Stomach (tissue), 19 donors: ENCODE measurements at places on chromosomes 16 and 17.

DNA sequence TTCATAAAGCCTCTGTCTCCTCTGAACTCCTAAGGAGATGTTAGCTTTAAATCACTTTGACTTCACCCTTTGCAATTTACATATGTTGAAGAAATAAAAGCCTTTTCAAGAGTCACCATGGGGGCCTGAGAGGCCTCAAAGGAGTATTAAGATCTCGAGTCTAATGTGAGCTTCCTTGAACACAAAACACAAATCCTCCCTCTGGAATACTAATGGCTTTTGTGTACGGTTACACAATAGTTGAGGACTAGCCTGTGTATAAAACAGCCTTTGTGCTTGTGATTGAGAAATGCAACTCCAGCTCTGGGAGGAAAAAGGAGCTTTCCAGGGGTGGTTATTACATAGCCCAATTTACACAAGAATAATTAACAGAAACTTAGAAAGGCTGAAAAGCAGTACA, 1140.2 kb downstream of the CDH11 start:
- no peak for DNase-seq

GRCh38 chr17:21452377-21453143, 76.4 kb downstream of the KCNJ12 start:
- peak; percentile 88 for DNase-seq

DNA sequence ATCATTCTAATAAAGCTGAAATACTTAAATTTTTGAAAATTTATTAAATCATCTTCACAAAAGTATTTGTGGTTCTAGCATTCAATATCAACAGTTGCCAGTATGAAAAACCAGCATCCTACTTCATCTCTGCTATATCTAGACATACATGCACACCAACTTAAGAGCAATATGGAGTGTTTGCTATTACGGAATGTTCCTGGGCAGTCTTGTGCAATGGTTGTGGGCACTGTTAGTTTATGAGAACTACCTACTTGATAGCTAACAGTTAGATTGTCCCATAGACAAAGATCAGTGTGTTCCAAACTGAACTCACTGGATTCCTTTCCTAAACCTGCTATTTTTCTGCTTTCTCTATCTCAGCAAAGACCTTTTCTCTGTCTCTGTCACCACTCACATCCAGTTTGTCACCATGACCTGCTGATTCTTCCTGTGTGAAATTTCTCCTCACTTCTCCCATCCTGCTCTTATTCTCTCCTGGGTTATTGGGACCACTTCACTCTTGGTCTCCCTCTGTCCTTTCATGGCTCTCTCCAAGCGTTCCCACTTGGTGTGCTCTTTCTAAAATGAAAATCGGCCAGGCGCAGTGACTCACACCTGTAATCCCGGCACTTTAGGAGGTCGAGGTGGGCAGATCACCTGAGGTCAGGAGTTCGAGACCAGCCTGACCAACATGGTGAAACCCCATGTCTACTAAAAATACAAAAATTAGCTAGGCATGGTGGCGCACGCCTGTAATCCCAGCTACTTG, 27.7 kb downstream of the CNTROB start:
- DNase-seq = no peak

GRCh38 chr16:16850274-16850673, 471.3 kb downstream of the NPIPA7 start:
- DNase-seq = no peak

DNA sequence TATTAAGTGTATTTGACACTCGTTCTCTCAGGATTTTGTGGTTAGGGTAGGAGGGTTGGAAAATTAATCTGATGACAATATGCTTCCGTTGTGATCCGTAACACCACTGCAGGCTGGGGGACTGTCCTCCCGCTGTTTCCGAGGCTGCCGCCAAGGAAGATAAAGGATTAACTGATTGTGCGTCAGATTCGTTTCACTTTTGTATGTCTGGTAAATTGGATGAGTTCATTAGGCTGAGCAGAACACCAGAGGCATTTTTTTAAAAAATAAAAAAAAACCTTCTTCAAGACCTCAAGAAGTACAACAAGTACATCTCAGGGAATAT, 486.7 kb upstream of the SALL1 start:
- DNase-seq = peak; percentile 11

GRCh38 chr17:16943541-16944333, 28.2 kb downstream of the TNFRSF13B start:
- DNase-seq = no peak

DNA sequence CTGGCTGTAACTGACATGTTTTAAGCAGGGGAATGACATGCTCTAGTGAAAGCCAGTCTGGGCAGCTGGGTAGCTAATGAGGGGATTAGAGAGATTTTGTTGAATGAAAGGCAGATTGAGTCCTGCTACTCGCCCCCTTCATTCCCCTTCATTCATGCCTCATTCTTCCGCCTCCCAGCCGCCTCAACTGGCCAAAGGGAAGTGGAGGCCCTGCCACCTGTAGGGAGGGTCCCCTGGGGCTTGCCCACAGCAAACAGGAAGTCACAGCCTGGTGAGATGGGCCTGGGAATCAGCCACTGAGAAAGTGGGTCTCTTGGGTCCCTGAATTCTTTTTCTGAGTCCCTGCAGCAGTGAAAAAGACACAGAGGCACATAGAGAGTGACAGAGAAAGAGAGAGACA, 1.1 kb upstream of the CD19 start:
- DNase-seq = no peak

- DNase-seq = no peak
Measured at GRCh38 chr17:20235747-20236146, 226.6 kb downstream of the SPECC1 start.

DNA sequence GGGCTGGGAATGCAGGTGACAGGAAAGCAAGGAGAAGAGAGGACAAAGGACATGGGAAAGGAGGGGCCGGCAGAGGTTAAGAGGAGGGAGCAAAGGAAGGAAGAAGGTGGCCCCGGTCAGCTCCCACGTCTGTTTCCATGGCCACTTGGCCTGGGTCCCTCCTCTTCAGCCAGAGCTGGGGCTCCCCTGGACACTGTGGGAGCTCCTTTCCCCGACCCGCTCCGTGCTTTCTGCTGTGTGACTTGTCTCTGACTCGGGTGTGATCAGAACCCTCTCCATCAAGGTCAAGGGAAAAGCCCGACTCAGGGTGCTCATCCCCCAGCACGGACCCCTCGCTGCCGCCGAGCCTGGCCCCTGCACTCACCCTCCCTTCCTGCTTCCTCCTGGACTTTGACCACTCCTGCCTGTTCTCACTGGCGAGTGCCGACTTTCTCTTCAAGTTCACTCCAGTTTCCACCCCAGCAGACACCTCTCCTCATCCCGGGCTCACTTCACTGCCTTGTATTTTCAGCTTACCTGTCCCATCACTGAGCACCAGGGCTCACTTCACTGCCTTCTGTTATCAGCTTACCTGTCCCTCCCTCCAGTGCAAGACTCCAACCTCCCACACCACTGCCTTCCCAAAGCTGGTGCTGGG, 61.2 kb downstream of the MEAK7 start:
- no peak for DNase-seq

- DNase-seq = no peak
Measured at GRCh38 chr17:38403491-38403890, 24.8 kb upstream of the ARHGAP23 start.

- peak; percentile 3 for DNase-seq
Measured at GRCh38 chr17:35286120-35286781, 43.4 kb downstream of the SLFN5 start.

DNA sequence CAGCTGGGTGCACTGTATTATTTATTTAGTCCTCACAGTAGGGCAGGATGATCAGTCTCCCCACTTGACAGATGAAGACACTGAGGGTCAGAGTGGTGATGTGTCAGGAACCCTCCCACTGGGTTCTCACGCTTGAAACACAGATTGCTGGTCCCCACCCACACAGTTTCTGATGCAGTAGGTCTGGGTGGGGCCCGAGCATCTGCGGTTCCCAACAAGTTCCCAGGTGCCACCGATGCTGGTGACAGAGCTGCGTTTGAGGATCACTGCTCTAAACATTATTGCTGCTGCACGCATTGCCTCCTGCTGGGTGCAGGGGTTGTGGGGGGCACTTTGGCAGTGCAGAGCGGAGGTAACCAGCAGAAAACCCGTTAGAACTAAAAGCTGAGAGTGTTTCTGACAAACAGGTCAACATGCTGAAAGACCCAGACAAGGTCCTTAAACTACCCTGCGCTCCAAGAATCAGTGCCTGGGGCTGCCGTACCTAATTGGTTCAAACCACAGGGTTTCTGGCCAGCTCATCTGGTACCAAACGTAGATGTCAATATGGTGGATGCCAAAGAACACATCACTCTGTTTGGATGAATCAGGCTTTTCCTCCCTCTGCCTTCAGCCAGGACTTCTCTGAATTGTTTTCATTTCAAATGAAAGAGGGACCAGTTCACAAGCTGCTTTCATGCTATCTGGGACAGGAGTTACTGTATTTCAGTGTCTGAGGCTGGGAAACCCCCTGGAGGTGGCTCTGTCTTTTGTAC, 76.0 kb downstream of the ABCC1 start:
- no peak for DNase-seq

DNA sequence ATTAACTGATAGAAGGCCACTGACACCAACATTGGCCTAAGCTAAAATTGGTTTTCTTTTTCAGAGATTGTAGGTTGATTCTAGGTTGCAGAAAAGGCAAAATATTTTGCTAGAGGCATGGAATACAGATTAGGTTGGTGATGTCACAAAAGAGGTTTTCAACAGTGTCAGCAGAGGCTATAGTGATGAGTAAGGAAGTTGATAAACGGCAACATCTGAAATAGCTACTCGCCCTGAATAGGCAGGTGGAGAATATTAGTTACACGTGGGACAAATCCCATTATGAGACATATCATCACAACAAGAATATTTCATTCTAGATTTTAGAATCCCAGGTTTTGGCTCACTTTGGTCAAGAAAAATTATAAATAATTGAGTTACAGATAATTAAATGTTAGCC, 1.5 kb upstream of the TOM1L1 start:
- DNase-seq = no peak

GRCh38 chr16:52465711-52466267, 81.2 kb downstream of the TOX3 start:
- DNase-seq = no peak

DNA sequence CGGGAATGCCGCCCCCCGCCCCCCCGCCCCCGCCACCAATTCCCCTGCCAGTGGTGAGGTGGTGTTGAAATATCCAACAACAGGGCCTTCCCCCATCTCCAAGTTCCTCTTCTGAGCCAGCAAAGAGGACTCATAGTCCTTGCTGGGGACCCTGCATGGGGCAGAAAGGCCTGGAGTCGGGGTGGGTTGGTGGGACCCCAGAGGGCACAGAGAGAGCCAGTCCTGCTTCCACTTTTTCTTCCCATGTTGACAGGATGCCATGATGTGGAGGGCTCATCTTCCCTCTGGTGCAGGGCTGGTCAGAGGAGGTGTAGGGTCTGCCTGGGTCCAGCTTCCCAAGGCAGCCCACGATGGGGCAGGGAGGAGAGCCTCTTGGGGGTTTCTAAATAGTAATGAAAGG, 49.0 kb upstream of the PIK3R6 start:
- DNase-seq = no peak
